HT-29 (cell line): ENCODE measurements at places on chromosomes 7 and 10. TPM values are rescaled to one million over a fixed set of nuclear protein-coding genes. Genes with fewer than 3 reads are reported as not detected.

GRCh38 chr7:101952355-101953247, 135.2 kb downstream of the CUX1 start:
- peak; percentile 33 for DNase-seq

- DNase-seq, result no peak
These were observed 24.5 kb upstream of the SLC26A3 start for GRCh38 chr7:107827501-107827900.

DNA sequence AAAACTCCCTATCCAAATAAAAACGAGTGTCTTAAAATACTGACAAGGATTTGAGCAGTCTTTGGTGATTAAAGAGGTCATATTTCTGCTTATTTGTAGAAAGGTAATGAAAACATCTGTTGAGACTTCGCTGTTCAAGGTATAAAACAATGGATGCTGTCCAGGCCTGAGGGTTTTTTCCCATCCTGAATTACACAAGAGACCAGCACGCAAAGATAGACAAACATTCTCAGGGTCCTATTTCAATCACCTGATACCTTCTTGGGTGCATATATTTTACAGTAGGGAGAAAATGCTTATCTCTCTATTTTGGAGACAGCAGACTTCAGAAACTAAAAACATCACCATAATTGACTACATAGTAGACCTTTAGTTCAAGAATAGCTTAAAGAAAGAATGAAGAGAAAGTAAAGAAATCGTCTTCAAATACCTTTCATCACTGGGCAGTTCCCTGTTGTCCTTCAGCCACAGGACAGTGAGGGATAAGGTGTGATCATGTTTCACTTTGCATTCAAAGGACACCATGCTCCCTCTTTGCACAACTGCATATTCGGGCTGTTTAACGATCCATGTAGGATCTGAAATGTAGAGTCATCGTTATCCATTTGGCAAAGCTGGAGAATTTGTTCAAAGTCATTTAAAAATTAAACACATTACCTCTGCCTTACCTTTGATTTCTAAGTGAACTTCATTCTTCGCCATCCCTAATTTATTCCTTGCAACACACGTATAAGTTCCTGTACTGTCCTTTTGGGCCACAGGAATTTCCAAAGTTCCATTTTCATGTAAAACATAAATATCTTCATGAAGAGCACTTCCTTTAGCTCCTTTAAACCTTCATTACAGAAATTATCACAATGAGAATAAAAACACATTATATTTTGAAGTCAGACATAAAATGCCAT, 63.7 kb upstream of the LAMB4 start:
- DNase-seq, result no peak

GRCh38 chr7:94028768-94029167, 24.6 kb upstream of the BET1 start:
- no peak for DNase-seq

DNA sequence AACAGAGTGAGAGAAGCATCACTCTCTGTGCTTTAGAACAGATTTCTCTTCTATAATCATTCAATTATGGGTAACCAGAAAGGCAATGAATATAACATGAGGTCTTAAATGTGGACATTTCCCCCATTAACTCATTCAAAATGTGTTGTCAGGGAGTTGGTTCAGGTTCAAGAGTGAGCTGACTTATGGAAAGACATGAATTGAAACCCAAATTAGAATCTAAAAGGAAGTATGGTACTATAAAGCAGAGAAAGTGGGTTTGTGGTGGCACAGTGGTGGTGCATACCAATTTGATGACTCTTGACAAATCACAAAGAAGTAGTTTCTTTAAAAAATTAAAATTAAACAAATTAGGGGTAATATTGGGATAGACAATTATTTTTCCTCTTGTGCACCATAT, 114.6 kb upstream of the MEOX2 start:
- DNase-seq, result no peak

DNA sequence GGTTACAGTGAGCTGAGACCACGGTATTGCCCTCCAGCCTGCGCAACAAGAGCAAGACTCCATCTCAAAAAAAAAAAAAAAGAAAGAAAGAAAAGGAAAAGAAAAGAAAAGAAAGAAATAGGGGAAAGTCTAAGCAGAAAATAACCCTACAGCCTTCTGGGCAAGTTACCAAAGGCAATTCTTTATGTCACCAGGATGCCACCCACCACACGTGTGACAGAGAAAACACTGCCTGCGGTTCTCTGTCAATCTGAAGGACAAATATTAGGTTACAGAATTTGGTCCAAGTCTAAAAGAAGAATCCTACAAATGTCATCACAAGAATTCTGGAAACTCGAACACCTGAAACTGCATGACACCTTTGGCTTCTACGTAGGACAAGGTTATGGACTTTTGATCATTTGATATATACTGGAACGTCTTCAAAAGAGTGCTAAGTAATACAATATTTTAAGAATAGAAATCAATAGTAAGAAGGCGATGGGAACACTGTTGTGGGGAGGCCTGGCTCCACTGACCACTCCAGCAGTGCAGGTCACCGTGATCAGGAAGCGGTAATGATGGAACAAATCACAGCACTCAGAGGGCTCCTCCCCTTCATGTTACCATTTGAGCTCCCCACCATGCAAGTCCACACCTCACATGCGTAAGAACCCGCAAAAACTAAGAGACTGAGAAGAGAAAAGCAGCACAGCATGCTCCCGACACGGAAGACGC, 75.8 kb downstream of the MAD1L1 start:
- no peak for DNase-seq

The RELN gene
- not detected in 2 replicates for total RNA-seq

The STEAP4 gene
- 2.6 and 4.2 TPM in 2 replicates for total RNA-seq

DNA sequence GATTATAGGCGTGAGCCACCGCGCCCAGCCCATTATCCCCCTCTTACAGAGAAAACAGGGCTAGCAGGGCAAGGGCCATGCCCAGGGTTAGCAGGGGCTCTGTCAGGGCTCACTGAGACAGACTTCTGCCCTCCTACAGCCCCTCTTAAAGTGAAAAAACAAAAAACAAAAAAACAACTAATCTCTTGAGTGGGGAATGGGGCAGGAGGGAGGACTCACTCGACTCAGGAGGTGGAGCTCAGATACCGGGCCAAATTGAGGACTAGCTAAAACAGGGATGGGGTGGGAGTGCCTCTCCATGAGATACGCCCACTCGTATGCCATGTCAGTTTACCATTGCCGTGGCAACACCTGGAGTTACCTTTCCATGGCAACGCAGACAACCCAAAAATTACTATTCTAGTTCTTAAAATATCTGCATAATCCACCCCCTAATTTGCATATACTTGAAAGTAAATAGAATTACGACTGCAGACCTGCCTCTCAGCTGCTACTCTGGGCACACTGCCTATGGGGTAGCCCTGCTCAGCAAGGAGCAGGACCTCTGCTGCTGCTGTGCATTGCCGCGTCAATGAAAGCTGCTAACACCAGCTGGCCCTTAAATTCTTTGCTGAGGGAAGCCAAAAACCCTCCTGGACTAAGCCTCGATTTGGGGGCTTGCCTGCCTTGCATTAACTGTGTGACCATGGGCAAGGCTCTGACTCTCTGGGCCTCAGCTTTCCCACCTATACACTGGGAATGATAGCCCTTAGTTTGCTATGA, 13.4 kb downstream of the SSC4D start:
- no peak for DNase-seq

- peak; percentile 39 for DNase-seq
These were observed at the start of gene CALHM2 for GRCh38 chr10:103451831-103452505. Gene CALHM2 (minus strand): TSS chr10:103452370. CDS start chr10:103449941, 2,429 bp downstream.

- DNase-seq, result no peak
These were observed 226.2 kb downstream of the COBL start for GRCh38 chr7:51090411-51090810.

GRCh38 chr7:150734254-150734653, 3.0 kb upstream of the GIMAP5 start:
- no peak for DNase-seq

DNA sequence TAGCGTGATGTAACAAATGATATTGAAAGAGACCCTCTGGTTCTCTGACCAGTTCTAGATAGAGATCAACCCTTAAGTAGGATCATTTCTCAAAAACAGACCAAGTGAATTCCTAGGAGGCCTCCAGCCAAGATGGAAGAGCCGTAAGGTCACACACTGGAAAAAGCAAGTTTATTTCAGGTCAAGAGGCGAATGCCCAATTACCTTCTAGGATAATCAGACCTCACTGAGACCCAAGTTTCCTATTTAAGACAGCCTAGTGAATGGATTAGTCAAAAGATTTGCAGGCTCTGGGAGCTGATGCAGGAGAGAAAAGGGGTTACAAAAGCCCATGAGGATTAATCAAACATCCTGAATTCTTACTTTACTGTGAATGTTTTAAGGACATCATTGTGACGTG, 486.1 kb upstream of the NRP1 start:
- DNase-seq, result no peak

DNA sequence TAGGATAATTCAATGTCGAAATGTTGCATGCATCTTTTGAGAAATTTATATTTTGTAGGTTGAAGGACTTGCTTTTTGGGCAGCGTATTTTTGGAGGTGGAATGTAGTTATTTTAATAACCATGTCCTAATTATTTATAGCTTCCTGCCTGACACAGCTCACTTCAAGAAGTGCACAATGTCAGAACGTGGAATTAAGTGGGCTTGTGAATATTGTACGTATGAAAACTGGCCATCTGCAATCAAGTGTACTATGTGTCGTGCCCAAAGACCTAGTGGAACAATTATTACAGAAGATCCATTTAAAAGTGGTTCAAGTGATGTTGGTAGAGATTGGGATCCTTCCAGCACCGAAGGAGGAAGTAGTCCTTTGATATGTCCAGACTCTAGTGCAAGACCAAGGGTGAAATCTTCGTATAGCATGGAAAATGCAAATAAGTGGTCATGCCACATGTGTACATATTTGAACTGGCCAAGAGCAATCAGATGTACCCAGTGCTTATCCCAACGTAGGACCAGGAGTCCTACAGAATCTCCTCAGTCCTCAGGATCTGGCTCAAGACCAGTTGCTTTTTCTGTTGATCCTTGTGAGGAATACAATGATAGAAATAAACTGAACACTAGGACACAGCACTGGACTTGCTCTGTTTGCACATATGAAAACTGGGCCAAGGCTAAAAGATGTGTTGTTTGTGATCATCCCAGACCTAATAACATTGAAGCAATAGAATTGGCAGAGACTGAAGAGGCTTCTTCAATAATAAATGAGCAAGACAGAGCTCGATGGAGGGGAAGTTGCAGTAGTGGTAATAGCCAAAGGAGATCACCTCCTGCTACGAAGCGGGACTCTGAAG, 620 bp downstream of the ZRANB1 start:
- DNase-seq, result no peak
